ENCODE measurements at places on chromosomes 2 and 18. TPM values are rescaled to one million over a fixed set of nuclear protein-coding genes. Genes with fewer than 3 reads are reported as not detected.

GRCh38 chr2:139969323-139969722, 1189.1 kb upstream of the NXPH2 start:
- DNase-seq: no peak

LIMS2 gene
- 23.6 TPM for total RNA-seq

DNA sequence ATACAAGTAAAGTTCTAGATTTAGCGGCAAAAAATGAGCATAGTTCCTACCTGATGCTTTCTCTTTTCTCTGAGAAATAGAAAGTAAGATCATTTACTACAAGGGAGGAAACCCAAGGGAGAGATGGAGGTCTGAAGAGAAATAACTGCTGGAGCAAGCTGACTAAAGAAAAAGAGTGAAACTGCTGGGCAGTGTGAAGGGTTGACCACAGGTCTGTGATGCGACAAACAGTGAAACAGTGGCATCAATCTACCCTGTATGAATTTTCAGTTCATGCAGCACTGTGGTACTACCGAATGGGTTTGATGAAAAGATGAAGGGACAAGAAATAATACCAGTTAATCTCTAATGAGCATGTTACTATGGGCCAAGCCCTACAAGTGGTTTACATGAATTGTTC, 52.2 kb downstream of the CUL3 start:
- no peak for DNase-seq

GRCh38 chr2:97936199-97936598, 59.5 kb downstream of the TMEM131 start:
- no peak for DNase-seq

STARD6 gene
- not detected for total RNA-seq

NGEF gene
- not detected for total RNA-seq

DNA sequence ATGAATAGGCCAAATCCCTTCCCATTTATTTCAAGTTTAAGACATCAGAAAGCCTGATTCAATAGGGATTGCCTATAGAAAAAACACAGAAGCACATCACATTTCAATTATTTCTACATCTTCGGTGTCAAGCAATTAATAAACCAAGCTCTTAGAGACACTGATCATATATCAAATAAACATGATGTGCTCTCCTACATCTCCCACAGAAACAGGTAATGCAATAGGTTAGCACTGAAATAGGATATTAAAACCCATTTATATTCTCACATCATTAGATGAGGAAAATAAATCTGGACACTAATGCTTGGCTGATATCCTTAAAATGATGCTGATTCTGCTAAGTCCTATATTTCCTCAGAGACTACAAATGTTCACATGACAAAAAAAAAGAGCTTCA, 364.7 kb downstream of the MBD2 start:
- DNase-seq: no peak

- DNase-seq: no peak
Observed at GRCh38 chr2:234411793-234412192, 85.1 kb downstream of the ARL4C start.

- DNase-seq: no peak
Observed at GRCh38 chr2:158488442-158489216, 31.9 kb downstream of the PKP4 start.

DNA sequence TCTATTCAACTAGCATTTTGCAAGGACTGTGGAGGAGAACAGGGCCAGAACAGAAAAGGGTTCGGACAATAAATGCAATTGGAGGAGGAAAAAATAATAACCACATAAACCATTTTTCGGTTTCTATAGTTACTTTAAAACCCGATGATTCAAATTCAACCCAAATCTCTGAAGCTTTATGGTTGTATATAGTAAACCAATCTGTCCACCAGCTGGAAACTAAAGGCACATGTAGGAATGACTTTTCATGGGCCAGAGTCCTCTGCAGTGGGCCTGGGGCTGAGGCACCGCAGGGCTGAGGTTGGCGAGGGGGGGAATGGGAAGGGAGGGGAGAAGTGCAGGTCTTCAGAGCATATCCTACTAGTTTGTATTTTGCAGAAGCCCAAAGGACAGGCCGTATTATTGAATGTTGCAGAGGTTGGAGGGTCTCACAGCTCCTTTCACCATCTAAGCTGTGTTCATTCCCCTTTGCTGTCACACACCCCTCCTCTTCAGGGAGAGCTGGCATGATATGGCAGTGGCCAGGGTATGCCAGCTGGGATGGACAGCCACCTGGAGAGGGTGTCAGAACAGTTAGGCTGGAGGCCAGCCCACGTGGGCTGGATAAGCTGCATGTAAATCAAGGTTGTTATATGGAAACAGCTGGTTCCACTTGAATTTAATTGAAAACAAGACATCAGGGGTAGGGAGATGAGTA, 267.1 kb downstream of the PRKCE start:
- no peak for DNase-seq

- DNase-seq: no peak
Observed at GRCh38 chr2:44598330-44599119, 236.8 kb downstream of the CAMKMT start.

INHBB gene
- not detected for total RNA-seq

TPO gene
- not detected for total RNA-seq

DNA sequence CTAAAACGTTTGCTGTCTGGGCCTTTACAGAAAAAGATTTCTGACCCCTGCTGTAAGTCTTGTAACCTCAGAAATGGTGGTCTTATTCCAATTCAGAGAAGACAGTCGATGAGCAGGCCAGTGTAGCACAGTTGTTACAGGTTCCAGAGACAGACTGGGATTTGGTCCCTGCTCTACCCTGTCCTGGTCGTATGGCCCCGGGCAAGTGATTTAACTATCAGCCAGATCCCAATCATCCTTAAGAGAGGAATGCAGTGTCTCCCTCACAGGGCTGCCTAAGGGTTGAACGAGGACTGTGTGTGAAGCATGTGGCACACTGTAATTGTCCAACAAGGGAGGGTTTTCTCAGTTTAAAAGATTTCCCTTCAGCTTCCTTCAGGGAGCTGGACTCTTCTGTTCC, 47.2 kb downstream of the HK2 start:
- DNase-seq: no peak

PLA2R1 gene
- not detected for total RNA-seq

DNA sequence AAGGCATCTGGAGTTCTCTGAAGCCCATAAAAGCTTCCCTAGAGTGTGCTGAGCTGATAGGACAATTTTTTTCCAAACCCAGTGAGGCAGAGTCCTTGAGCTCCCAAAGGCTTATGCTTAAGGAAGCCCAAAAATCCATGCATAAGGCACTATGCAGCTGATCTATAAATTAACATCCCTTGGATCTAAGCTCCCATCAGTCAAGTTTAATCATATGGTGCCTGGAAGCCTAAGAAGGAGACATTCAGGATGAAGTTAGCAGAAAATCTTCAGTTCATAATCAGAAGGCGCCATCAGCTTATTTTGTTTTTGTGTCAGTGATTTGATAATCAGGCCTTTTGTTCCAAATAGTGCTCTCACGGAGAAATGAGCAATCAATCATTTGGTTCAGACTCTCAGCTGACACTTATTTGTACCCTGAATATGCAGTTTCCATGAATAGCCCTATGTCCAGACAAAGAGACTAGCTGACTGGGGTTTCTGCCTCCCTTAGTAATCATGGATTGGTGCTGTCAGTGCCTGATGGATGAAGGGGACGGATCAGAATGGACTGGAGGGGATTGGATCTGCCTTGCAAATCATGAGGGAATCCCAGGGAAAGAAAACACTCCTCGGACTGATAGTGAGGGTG, 464.8 kb upstream of the RGPD4 start:
- DNase-seq: no peak

DNA sequence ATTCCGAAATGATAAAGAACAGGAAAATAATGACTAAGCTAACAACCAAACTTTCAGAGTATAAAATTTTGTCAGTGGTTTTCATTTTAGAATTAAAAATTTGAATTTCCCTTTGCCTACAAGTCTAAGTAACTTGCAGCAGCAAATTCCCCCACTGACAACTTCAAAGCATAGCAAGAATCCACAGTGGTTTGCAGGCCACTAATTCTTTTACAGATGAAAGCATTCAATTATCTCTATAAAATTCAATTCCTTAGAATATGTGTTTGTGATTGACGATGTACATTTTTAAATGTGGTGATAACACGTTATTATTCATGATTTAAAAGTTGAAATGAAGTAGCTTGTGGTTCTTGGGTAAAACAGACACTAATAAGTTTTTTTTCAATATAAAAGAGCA, 100.6 kb downstream of the SMAD2 start:
- DNase-seq: no peak

LOXL3 gene
- total RNA-seq: 0.38 TPM

- DNase-seq: no peak
Observed at GRCh38 chr18:63542069-63542468, at the start of gene SERPINB12. Gene SERPINB12, plus strand, starts transcription at chr18:63542369. Its CDS starts 13,791 bp downstream, at chr18:63556160.
